ENCODE measurements at places on chromosomes 2 and 18. TPM values are rescaled to one million over a fixed set of nuclear protein-coding genes. Genes with fewer than 3 reads are reported as not detected.

Gene GALNT14
- 29.0 TPM for total RNA-seq

Gene UNC80
- not detected for total RNA-seq

Gene TUBA4A
- total RNA-seq = 104 TPM

GRCh38 chr2:102083393-102083703 lies 59.2 kb upstream of the IL1R1 start:
- H3K4me3 ChIP-seq = no peak overlapping the region
- H3K4me1 ChIP-seq = no peaks in the 10 kb centered on the region
- H3K36me3 ChIP-seq = no peaks in the 10 kb centered on the region
- DNase-seq = no peak
- no peak overlapping the region for H3K27ac ChIP-seq

Gene ANKRD30BL
- not detected for total RNA-seq

Gene SLC5A7
- not detected for total RNA-seq

DNA sequence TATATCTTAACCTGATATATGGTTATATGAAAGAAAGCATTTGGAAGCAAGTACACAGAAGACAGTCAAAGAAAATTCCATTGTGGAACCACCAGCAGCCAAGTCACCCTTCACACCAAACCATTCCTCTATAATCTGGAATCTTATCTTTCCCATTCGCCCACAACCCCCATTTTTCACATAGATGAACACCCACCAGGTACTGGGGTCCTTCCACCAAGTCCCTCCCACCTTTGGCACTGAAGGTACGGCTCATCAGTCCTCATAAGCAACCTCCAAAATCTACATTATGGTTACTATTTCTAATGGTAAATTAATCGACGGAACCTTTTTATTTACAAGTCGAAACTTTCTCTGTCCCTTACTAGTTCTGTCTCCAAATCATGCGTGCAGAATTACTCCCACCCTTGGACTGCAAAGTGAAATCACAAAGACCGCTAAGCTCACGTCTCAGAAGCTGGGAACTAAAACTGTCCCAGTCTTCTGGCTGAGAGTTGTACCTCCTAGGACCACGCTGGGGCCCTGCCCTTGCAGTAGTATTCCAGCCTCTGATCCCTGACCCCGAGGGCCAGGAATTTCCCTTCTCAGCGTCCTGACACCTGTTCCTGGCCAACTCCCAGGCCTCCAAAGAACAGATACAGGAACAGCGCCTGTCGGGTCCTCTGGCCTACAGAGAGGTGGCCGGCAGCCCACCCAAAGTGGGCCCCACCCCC lies 702 bp downstream of the OLA1 start:
- DNase-seq = no peak
- no peaks in the 10 kb centered on the region for H3K36me3 ChIP-seq
- peak overlapping the region; percentile 91 for H3K27ac ChIP-seq
- H3K4me1 ChIP-seq = peaks cover 10% of the 10 kb centered on the region

DNA sequence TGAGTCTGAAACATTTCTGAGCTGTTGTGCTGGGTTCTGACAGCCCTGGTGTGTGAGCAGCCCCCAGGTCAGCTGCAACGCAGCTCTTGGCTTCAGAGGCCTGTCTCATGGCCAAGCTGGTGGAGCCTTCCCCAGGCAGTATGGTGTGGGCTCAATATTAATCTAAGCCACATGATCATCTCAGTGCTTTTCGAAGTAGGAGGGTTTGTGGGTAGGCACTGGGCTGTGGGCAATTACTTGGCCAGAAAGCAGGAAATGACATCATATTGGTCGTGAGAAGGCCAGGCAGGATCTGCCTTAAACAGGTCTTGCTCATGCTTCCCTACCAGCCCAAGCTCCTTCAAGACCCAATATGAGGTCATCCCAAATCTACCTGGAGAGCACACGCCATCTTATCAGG lies 26.9 kb downstream of the LOXHD1 start:
- no peak for DNase-seq
- no peaks in the 10 kb centered on the region for H3K4me1 ChIP-seq
- H3K36me3 ChIP-seq = no peaks in the 10 kb centered on the region
- H3K4me3 ChIP-seq = no peak overlapping the region

- no peaks in the 10 kb centered on the region for H3K4me1 ChIP-seq
- H3K27me3 ChIP-seq = no peaks in the 10 kb centered on the region
- H3K4me3 ChIP-seq = no peak overlapping the region
- H3K36me3 ChIP-seq = no peaks in the 10 kb centered on the region
Measured at GRCh38 chr2:80054346-80054675, 250.2 kb downstream of the LRRTM1 start.

Gene NCKAP5
- 5.0 TPM for total RNA-seq

- no peak overlapping the region for H3K27ac ChIP-seq
- no peaks in the 10 kb centered on the region for H3K27me3 ChIP-seq
- DNase-seq = no peak
- no peak overlapping the region for H3K4me3 ChIP-seq
- peaks cover 12% of the 10 kb centered on the region for H3K36me3 ChIP-seq
Measured at GRCh38 chr2:73089270-73090030, 17.9 kb upstream of the SFXN5 start.

DNA sequence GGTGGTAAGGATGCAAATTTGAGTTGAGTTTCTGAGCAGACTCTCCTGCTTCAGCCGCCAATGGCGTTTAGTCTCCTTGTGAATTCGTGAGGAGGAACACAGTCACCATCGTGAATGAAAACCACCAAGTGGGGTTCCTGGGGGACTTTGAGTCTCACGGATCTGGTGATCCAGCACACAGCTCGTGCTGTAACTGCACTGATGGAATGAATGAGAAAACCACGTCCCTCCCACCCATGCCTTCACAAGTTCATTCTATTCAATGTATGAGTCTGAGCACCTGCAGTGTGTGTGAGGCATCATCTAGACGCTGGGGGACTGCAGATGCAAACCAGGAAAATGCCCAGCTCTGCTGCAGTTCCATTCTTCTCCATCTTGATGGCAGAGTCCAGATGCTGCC lies 127.9 kb downstream of the PIEZO2 start:
- H3K27me3 ChIP-seq = no peaks in the 10 kb centered on the region
- DNase-seq = no peak
- H3K27ac ChIP-seq = no peak overlapping the region
- no peak overlapping the region for H3K4me3 ChIP-seq

Gene DSG1
- total RNA-seq = 60.2 TPM

Gene ZNF892
- total RNA-seq = 1.9 TPM

Gene SERPINB10
- total RNA-seq = 8.4 TPM

GRCh38 chr2:96625571-96626552 lies 12.2 kb downstream of the KANSL3 start:
- H3K4me1 ChIP-seq = peaks cover 38% of the 10 kb centered on the region
- no peak overlapping the region for H3K4me3 ChIP-seq
- no peak for DNase-seq
- no peaks in the 10 kb centered on the region for H3K27me3 ChIP-seq

DNA sequence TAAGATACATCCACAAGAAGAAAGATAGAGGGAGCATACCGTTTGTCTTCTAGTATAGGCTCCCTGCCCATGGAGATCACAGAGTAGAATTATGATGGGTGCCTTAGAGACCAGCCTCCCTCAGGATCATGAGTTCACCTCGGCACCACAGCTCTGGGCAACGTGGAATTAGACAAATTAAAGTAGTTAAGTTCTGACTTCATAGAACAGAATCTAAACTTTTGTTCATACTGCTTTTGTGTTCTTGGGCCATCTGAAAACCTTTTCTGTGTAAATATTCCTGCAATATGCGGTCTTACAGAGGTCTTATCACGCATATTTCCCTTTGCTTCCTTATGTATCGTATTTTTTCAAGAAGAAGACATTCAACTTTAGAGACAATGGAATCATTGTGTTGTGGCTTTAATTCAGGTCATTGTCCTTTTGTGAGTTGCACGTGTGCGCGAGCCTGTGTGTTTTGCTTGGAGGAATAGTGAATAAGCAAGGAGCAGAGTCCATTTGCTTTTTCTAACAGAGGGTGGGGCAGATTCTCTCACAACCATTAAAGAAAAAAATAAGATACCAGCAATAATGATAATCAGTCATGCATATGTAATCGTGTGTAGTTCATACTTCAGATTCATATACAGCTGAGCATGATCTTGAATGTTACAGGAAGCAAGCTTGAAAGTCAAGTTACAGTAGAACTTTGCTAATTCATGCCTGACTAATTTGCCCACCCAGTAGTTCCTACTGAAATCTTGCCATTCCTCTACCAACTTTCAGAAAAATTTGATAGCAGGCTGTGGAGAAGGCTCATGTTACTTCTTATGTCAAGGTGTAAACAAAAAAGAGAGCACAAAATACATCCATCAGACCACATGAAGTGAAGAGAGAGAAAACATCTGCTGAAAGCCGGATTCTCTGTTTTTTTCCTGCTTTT lies 243.6 kb downstream of the NEDD4L start:
- peaks cover 47% of the 10 kb centered on the region for H3K4me1 ChIP-seq
- no peaks in the 10 kb centered on the region for H3K27me3 ChIP-seq
- H3K36me3 ChIP-seq = no peaks in the 10 kb centered on the region
- H3K27ac ChIP-seq = no peak overlapping the region
- no peak overlapping the region for H3K4me3 ChIP-seq
- DNase-seq = no peak

Data from esophagus squamous epithelium (tissue), 5 donors.